ENCODE measurements at places on chromosomes 5 and 9.

DNA sequence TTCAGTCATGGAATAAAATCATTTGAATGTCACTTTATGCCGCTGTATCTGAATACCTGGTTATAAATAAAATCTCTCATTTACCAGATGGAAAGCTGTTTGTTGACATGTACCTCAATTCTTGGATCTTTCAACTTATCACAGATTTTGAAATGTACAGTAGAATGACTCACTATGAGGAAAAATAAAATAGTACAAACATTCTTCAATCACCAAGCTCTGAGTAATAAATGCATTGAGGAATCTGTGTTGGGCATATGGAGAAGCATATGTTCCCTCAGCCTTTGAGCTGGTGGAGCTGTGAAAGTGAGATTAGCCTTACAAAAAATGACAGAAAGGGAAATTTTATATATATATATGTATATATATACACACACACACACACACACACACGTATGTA lies 175.4 kb downstream of the KIAA0825 start:
- no peak for DNase-seq

- DNase-seq = no peak
These were observed 115.2 kb downstream of the GCNT1 start for GRCh38 chr9:76573905-76574760.

- no peak for DNase-seq
These were observed 104.9 kb downstream of the CFAP90 start for GRCh38 chr5:7745882-7746610.

DNA sequence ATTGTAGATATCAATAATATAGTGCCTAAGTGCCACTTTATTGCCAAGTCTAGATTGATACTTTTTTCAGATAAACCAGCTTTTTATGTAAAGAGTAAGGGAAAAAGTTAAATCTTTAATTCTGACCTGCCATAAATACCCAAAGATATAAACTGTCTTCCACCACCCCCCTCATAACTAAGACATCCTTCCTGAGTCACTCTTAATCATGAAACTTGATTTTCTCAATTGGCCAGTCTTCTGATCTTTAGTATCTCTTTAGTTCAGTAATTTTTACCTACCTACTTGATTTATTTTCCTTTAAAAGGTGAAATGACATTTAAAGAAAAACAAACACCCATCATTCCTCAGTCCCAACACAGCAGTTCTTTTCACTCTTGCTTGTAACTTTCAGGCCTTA lies 21.8 kb downstream of the C5orf22 start:
- no peak for DNase-seq

DNA sequence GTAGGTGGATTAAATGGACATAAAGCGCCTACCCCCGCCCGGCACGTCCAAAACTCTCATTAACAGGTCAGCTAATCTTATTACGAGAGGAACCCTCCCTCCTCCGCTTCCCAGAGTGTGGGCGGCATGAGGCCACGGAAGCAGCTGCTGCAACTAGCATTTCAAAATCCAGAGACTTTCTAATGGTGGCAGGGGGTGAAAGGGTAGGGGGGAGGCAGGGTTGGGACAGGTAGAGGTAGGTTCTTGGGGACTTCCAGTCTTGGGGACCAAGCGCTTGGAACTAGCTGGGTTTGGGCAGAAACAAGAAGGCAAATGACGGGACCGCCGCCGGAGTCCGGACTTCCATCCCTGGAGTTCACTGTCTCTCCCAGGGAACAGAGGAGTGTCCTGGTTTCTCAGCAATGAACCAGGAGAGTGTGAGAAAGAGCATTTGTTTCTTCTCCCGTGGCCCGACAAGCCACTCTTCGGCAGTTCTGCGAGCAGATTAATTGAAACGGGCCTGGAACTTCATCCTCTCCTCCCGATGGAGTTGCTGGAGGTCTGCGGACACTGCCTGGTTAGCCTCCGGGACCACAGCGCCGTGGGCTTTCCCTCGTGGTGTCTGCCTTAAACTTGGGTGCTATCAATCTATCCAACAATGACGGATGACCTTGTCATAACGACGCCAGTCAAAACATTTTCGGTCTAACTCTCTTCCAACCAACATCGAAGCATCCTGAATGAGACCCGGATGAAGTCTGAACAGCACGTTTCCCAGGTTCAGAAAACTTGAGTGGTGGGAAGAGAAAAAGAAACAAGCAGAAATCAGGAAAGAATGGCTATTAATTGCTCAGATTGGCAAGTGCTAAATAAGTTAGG lies 1.6 kb upstream of the PRDM6 start:
- DNase-seq = no peak

GRCh38 chr9:92510747-92511146 lies 25.0 kb downstream of the ECM2 start:
- DNase-seq = no peak

DNA sequence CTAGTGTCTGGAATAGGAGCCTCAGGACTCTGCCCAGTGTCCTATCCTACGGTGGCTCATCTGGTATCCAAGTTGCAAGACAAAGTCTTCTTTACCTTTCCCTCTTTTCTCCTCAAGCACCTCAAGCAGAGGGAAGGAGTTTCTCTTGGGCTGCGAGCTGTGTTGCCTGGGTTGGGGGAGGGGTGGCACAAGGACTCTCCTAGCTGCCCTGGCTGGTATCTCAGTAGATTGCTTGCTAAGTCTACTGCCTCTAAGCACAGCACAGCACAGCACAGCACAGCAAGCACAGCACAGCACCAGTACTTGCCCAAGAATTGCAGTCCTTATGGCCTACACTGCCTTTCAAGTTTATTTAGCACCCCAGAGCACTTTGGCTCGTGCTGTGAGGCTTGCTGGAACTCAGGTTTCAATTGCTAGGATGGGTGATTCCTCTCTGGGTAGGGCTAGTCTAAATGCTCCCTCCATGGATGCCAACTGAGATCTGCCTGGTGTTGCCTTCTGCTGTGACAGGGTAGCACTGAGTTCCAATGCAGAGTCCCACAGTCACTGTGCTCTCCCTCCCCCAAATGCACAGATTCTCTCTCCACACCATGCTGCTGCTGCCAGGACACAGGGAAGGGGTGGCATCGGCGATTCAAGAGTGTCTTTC lies 213.1 kb upstream of the POU5F2 start:
- DNase-seq = no peak

- no peak for DNase-seq
These were observed 112.0 kb upstream of the ZNF366 start for GRCh38 chr5:72619251-72619650.

- no peak for DNase-seq
These were observed 153.2 kb downstream of the MELK start for GRCh38 chr9:36725777-36726356.

DNA sequence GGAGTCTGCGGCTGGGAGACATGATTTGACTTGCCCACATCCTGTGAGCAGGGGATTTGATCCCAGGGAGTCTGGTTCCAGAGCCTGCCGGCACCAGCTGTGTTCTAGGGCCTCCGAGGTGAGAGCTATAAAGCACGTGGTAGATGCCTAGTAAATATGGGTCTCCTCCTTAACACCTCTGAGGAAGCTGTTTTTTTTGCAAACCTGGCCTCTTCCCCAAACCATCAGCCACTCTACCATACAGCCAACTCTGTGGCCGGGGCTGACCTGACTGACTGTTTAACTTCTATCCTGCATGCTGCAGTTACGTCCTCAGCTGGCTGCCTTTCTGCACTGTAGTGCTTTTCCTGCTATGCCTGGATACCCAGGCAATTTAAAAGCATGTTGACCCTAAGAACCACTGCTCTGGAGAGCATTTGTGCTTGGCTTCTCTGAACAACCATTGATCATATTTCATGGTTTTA lies 220.5 kb downstream of the SLIT3 start:
- DNase-seq = no peak

GRCh38 chr5:132821791-132822190 lies 8.7 kb downstream of the SHROOM1 start:
- no peak for DNase-seq

- DNase-seq = no peak
These were observed 5.6 kb upstream of the GZMA start for GRCh38 chr5:55096861-55097260.

DNA sequence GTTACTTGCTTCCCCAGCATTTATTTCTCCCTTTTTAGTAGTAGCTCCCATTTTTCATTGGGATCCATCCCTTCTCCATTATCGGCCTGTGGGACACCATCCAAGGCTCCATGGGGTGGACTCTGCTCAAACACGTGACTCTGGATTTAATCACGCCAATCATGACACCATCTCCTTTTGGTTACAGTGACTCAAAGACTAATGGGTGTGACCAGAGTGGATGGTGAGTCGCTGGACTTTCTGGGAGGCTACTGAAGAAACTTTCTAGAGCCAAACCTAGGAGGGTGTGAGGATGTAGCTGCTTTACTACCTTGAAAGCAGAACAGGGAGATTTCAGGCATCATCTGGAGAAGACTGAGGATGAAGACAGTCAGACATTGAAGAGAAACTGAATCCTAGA lies 93.1 kb downstream of the PJA2 start:
- DNase-seq = no peak

DNA sequence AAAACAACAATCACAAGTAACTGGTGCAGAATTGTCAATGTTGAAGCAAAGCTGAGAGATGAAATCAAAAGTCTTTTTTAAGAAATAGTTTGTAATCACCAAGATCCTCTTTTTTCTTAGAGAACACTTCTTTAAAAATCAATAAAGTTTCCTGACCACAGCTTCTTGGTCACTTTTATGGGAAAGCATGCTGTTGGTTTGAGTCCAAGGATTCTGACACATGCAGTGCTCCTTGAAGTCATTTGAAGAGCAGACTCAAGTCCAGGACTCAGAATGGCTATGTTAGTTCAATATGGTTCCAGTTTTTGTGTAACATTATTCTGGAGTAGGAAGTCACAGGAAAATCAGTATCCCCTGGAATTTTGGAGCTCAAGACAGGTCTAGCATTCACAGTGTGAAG lies 480.6 kb downstream of the NR2F1-AS1 start:
- no peak for DNase-seq
